ENCODE measurements at places on chromosomes 5 and 9.
A peak's percentile ranks its signal among the peaks of the same experiment; 100 is the strongest.

- DNase-seq: peak; percentile 88
These were observed 39.0 kb downstream of the SMARCA2 start for GRCh38 chr9:2053883-2054845.

- DNase-seq: no peak
These were observed 30.3 kb downstream of the FAM240B start for GRCh38 chr9:38689678-38690077.

- DNase-seq: peak; percentile 72
These were observed 1467.1 kb downstream of the FOXD4L5 start for GRCh38 chr9:63817622-63818518.

DNA sequence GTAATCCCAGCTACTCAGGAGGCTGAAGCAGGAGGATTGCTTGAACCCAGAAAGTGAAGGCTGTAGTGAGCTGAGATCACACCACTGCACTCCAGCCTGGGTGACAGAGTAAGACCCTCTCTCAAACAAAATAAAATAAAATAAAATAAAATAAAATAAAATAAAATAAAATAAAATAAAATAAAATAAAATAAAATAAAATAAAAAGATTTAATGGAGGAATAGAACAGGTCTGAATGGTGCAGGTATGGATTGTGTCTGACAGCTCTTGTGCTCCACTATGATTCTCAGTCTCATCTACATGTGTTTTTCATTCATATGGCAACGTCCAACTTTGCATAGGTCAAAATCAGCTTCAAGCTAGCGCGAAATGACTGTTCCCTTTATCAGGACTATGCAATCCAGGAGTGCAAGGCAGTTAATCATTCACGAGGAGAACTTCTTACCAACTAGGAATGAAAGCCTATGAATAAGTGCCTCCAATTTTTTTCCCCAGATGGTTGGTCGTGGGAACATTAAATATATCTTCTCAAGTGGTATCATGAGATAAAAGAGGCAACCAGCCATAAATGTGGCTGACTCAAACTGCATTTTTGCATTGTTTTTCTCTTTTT lies 1392.3 kb upstream of the CDH9 start:
- DNase-seq: no peak

- DNase-seq: no peak
These were observed 470.8 kb downstream of the ENC1 start for GRCh38 chr5:74169701-74170100.
